ENCODE measurements at places on chromosomes 11 and 22. TPM values are rescaled to one million over a fixed set of nuclear protein-coding genes. Genes with fewer than 3 reads are reported as not detected.

The POGLUT3 gene
- 25.1 TPM for total RNA-seq

The VWCE gene
- 2.4 TPM for total RNA-seq

The ROBO4 gene
- not detected for total RNA-seq

GRCh38 chr11:72274435-72274834, 30.5 kb upstream of the PHOX2A start:
- peaks cover 3% of the 10 kb centered on the region for H3K4me1 ChIP-seq
- peaks cover 38% of the 10 kb centered on the region for H3K27me3 ChIP-seq
- no peak overlapping the region for H3K27ac ChIP-seq
- DNase-seq = no peak
- H3K36me3 ChIP-seq = no peaks in the 10 kb centered on the region

The BRSK2 gene
- total RNA-seq = 0.36 TPM

The FBLN1 gene
- total RNA-seq = not detected

The BIRC2 gene
- 41.4 TPM for total RNA-seq

DNA sequence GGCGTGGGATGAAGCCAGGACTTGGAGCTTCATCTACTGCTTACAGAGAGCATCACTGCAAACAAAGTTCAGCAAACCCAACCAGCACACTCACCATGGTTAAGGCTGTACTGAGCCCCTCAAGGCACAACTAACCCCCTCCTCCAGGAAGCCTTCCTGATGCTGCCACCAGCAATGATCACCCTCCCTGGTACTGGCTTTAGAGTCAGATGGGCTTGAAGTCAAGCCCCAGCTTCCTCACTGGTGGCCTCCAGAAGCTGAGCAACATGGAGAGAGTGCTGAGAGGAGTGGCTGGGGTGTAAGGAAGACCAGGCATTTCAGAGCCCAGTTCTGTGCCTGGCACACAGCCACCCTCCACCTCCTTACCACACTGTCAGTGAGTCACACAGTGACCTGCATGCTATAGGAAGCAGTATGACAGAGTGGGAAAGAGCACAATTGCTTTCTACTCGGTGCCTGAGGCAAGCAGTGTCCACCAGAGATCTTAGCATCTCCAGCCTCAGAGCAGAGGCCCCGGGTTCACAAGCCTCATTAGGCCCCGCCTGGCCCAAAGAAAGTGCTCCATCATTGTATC, 24.7 kb upstream of the BAIAP2L2 start:
- H3K27me3 ChIP-seq = no peaks in the 10 kb centered on the region
- peaks cover 14% of the 10 kb centered on the region for H3K36me3 ChIP-seq
- peaks cover 3% of the 10 kb centered on the region for H3K4me1 ChIP-seq
- H3K27ac ChIP-seq = peak overlapping the region; percentile 38
- no peak overlapping the region for H3K4me3 ChIP-seq

DNA sequence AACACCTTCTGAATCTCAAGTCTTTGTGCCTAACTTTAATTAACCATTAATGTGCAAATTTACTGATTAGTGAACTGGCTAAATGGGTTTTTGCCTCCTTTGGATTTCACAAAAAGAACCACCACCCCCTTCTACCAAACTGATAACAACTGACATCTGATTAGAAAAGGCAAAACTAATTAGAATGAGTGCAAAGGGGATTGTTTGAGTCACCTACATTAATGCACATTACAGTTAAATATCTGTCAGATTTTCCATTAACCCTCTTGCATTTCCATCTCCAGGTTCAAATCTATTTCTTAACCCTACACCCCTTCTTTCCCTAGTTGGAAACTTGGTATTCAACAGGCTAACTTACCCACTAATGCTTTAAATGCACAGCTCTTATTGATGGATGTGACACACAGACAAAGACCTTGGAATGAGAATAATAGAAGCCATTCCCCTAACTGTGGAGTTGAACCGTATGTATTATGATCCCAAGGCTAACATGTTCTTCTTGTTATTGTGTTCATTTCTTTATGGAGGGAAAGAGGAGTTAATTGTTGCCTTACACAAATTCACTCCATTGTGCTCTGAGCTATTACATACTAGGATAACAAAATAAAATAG, 161.5 kb upstream of the MTMR2 start:
- no peak for DNase-seq
- H3K4me3 ChIP-seq = no peak overlapping the region
- no peak overlapping the region for H3K27ac ChIP-seq
- H3K36me3 ChIP-seq = peaks cover 35% of the 10 kb centered on the region
- H3K27me3 ChIP-seq = no peaks in the 10 kb centered on the region

- H3K36me3 ChIP-seq = no peaks in the 10 kb centered on the region
- no peak for DNase-seq
- no peaks in the 10 kb centered on the region for H3K27me3 ChIP-seq
- no peak overlapping the region for H3K27ac ChIP-seq
Measured at GRCh38 chr11:64994318-64994717, 2.5 kb downstream of the BATF2 start.

The MCHR1 gene
- total RNA-seq = not detected

- no peak overlapping the region for H3K4me3 ChIP-seq
- no peak for DNase-seq
- H3K4me1 ChIP-seq = peaks cover 2% of the 10 kb centered on the region
- H3K27me3 ChIP-seq = no peaks in the 10 kb centered on the region
Measured at GRCh38 chr11:11580841-11581411, 40.9 kb downstream of the GALNT18 start.

The DERL3 gene
- total RNA-seq = 9.6 TPM

DNA sequence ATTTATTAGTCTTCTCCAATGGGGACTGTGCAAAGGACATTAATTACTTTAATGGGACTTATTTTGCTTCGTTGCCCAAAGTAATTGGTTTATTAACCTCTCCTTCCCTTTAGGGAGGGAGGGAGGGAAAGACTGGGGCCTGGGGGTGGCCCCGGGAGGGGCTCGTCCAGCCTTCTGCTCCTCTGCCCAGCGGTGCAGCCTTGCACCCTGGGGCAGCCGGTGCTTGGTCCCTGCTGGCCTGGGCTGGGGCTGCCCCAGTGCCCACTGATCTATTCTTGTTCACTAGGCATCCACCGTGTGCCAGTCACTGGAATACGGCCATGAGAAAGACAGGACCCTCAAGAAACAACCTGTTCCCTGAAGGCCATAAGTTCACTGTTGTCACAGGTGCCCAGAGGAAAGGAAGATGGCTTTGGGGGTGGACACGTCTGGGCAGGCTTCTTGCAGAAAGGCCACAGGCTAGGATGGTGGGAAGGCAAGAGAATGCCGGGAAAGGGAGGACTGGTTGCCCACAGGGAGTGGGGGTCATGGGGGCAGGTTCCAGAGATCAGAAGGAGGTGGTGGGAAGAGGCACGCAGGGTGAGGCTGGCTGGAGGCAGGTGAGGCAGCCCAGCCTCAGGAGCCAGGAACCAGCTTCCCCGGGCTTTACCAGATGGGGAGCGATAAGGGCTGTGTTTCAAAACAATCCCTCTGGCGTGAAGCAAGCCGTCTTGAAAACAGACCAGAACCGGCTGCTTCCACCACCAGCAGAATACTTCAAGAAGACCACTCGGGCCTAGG, 47.6 kb upstream of the KCNQ1OT1 start:
- no peak overlapping the region for H3K27ac ChIP-seq
- no peaks in the 10 kb centered on the region for H3K4me1 ChIP-seq
- no peak for DNase-seq
- no peaks in the 10 kb centered on the region for H3K36me3 ChIP-seq
- no peak overlapping the region for H3K4me3 ChIP-seq

The SPTBN2 gene
- 1.6 TPM for total RNA-seq

DNA sequence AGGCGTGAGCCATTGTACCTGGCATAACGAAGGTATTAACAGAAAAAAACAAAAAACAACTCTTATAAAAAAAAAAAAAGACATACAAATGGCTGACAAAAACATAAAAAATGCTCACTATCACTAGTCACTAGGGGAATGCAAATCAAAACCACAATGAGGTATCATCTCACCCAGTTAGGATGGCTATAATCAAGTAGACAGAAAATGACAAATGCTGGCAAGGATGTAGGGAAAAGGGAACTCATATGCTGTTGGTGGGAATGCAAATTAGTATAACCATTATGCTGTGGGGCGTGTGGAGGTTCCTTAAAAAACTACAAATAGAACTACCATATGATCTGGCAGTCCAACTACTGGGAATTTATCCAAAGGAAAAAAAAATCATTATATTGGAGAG, 17.0 kb downstream of the THY1 start:
- no peak overlapping the region for H3K27ac ChIP-seq
- H3K36me3 ChIP-seq = no peaks in the 10 kb centered on the region
- no peaks in the 10 kb centered on the region for H3K4me1 ChIP-seq
- H3K4me3 ChIP-seq = no peak overlapping the region
- peaks cover 7% of the 10 kb centered on the region for H3K27me3 ChIP-seq

DNA sequence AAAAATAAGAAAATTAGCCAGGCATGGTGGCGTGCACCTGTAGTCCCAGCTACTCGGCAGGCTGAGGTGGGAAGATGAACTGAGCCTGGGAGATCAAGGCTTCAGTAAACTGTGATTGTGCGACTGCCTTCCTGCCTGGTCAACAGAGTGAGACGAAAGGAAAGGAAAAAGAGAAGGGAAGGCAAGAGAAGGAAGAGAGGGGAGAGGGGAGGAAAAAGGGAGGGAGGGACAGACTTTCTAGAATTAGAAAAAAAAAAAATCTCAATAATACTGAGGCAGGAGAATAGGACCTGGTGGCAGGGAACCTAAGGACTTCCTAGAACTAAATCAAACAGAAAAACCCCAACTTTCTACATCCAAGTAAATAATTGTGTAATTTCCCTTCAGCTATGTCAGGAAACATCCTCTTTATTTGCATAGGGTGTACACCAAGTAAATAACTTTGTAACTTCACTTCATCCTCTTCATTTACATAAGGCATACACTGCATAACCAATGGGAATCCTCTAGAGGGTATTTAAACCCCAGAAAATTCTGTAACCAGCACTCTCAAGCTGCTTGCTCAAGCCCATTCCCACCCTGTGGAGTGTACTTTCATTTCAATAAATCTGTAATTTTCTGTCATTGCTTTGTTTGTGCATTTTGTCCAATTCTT, 8.7 kb downstream of the SBF2 start:
- H3K27ac ChIP-seq = no peak overlapping the region
- no peak overlapping the region for H3K4me3 ChIP-seq
- DNase-seq = no peak
- no peaks in the 10 kb centered on the region for H3K27me3 ChIP-seq
- H3K4me1 ChIP-seq = peaks cover 7% of the 10 kb centered on the region
- H3K36me3 ChIP-seq = no peaks in the 10 kb centered on the region

The GVQW3 gene
- total RNA-seq = 6.8 TPM

DNA sequence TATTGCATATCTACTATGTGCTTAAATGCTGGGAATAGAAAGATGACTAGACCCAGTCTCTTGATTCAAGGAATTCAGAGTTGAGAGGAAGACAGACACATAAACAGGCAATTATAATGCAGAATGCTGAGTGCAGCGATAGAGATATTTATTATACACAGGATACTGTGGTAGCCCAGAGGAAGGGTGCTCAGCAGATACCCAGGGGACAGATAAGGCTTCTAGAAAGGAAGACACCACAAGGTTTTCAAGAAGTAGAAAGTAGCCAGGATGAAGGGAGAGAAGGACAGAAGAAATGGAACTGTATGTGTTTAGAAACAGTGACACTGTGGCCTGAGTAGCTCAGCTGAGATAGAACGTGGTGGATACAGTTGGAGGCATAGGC, 79.4 kb upstream of the NNMT start:
- DNase-seq = no peak
- peaks cover 4% of the 10 kb centered on the region for H3K36me3 ChIP-seq
- peak overlapping the region; percentile 50 for H3K4me3 ChIP-seq
- H3K4me1 ChIP-seq = peaks cover 37% of the 10 kb centered on the region

The DNAJB7 gene
- not detected for total RNA-seq

DNA sequence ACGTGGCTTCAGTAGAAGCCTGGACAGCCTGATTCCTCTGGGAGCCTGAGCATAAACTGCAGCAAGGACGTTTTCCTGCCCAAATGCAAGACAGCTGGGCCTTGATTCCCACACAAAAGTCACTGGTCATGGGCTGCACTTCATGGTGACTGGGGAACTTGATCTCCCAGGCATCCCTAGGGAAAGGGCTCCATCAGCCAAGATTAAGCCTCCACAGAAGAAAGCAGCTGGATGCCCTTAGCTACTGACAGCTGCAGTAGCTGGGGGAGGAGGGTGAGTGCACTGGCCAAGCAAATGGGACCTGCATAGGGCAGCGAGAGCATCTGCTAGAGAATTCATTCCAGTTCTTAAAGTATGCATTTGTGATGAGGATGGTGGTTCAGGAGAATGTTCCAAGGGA, 267.4 kb upstream of the ISX start:
- no peaks in the 10 kb centered on the region for H3K4me1 ChIP-seq
- no peak overlapping the region for H3K27ac ChIP-seq
- no peak for DNase-seq

DNA sequence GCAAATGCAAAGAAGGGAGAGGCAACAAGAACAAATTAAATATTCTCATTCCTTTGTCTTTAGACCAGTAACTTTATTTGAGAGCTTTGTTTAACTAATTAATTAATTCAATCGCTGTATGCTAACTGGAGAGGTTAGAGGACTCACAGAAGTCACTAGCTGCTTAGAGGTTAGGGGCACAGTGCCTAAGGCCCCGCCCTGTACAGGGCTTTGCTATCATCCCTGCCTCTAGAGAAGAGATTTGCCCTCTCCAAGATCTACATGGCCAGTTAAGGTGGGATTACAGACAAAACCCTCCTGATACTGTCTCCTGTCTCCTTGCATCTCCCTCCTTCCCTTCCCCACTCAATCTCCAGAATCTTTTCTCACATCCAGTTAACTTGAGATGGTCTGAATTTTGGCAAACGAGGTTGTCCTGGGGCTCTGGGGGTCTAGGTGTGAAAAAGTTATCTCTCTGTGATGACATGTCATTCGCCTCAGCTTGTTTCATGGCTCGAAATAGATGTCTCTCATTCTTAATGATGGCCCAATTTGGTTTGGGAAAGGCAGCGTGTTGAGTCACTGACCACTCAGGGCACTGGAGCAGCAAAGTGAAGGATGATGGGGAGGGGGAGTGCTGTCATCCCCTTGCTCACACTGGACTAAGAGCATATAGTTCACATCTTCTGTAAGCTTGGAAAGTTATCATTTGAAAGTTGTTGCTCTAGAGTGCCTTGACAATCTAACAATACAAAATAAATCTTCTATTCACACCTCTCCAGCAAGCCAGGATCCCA, 190.9 kb downstream of the KIRREL3 start:
- H3K4me1 ChIP-seq = no peaks in the 10 kb centered on the region
- H3K27ac ChIP-seq = no peak overlapping the region
- no peaks in the 10 kb centered on the region for H3K27me3 ChIP-seq
- no peak for DNase-seq
- no peak overlapping the region for H3K4me3 ChIP-seq

GRCh38 chr11:75632962-75633361, 35.9 kb downstream of the MAP6 start:
- H3K27me3 ChIP-seq = peaks cover 61% of the 10 kb centered on the region
- no peaks in the 10 kb centered on the region for H3K36me3 ChIP-seq
- no peaks in the 10 kb centered on the region for H3K4me1 ChIP-seq
- no peak for DNase-seq
- H3K27ac ChIP-seq = no peak overlapping the region
